ENCODE measurements at places on chromosomes 1 and 21. TPM values are rescaled to one million over a fixed set of nuclear protein-coding genes. Genes with fewer than 3 reads are reported as not detected.
A peak's percentile ranks its signal among the peaks of the same experiment; 100 is the strongest.

DNA sequence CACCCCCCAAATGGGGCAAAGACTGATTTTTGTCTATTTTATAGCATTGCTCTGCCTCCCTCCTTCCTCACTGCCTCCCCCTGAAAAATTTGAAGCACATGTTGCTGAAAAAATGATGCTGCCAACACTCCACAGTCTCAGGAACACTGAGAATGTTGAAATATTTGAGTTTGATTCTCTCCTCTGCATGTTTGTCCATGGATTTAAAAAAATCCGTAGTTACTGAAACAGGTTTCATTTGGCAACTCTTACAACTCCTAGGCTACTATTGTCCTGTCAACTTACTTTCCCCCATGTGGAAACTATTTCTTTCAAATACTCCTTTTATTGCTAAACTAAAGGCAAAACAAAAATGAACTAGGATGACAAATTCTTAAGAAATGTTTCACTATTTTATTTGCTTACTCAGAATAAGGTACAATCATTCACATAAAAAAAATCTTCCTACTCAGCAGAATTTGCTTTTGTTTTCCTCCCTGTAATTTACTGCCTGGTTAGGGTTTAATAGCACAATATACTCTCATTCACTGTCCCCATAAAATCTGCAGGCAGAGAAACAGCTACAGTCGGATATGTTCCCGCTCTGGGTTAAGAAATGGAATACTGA, 50.2 kb downstream of the C21orf91 start:
- DNase-seq = no peak

GRCh38 chr1:113128116-113128515, 55.1 kb downstream of the LRIG2 start:
- DNase-seq = no peak

NTMT2 gene
- not detected for total RNA-seq

- DNase-seq = no peak
Measured at GRCh38 chr1:85836736-85837135, 128.5 kb upstream of the ZNHIT6 start.

C1QA gene
- not detected for total RNA-seq

DNA sequence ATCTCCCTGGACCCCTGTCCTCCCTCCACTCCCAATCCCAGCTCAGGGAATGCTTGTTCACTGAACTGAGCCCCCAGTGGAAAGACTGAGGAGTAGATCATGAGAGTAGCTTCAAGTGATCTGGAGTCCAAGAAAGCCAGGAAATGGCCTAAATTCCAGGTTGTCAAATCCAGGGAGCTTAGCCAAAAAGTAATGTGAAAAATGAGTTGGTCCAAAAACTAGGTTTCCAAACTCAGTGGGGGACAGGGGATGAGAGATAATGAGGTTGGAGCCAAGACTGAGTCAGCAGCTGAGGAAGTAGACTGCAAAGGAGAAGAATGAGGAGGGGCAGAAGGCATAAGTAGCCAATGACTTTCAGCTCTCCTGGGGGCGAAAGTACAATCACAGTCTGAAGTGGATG, 284.1 kb upstream of the BEND5 start:
- peak; percentile 56 for DNase-seq

- no peak for DNase-seq
Measured at GRCh38 chr1:167821969-167822685, 91.8 kb downstream of the ADCY10 start.

LCK gene
- not detected for total RNA-seq
